ENCODE measurements at places on chromosomes 16 and 17.

DNA sequence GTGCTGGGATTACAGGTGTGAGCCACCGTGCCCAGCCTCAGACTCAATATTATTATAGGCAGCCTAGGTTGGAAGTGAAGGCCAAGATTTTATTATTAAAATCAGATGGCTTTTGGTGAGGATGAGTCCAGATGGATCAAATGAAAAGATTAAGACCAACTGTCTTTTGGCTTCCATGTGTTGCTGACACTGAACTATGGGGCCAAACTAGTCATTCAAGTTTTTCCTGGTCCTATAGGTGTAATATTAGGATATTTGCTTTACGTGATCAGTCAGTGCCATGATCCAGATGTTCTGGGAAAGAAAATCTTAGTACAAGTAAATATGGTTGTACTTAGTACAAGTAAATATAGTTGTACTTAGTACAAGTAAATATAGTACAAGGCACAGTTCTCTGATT is 140.6 kb downstream of the MAP2K6 start:
- no peak for DNase-seq

DNA sequence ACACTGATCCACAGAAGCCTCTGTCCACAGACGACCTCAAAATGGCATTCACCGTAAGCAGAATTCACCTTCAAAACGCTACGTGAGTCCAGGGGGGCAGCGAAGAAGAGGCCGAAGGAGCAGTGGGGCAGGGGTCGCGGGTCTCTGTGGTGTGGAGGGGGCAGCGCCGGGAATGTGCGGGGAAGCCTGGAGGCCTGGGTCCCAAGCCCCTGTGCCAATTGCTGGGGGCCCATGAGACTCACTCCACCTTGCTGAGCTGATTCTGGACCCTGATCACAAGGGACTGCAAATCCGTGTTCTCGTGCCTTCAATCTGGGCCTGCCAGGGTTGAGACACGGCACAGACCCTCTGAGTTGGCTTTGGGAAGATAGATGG is 43.3 kb upstream of the SMPD3 start:
- DNase-seq, result no peak

- DNase-seq, result no peak
These were observed 1345.8 kb downstream of the CDH11 start for GRCh38 chr16:63776034-63776433.

DNA sequence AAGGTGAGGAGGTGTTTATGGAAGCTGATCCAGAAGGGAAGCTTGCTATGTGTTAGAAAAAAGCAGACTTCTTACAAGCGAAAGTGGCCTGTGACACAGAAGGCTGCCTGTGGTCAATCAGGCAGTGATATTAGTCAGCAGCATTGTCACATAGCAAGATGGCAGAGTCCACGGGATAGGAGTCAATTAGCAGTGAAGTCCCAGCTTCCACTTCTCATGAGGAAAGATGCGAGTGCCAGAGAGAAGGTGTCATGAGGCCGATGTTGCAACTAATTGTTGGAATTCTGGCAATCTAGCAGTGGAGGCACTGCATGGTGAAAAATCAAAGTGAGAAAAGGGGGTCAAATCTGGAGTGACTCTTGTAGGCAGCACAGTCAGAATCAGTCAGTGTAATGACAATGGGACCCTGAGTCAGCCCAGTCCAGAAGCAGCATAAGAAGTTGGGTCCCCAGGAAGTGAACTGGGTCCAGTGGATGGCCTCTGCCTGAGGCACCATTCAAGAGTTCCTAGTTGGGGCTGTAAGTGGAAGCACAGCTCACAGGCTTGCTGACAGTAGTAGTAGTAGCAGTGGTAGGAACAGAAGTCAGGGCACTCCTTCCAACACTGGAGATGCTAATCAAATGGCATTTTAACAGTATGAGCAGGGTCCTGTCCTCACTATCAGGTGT is 85.1 kb downstream of the TNFRSF13B start:
- no peak for DNase-seq
